Hematopoietic multipotent progenitor cell treated with erythropoietin and hydrocortisone succinate and interleukin-3 and kit ligand, for 6 days (in vitro differentiated cells): ENCODE measurements at places on chromosomes 5 and 9.

DNA sequence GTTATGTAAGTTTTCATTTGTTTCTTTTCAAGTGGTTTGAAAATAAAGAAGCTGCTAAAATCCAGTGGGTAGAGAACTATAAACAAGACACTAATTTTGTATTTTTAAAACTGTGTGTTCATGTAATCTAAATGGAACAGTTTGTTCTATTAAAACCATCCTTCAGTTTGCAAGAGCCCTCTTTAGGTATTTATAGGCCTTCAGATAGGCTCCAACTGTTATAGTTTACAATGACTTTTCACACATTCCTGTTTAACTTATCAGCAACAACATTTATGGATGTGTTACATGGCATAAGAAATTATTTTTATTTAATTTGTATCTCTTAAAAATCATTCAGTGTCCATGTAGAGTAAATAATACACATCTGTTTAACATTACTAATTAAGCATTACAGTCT, 126.7 kb upstream of the SLCO6A1 start:
- DNase-seq: no peak

DNA sequence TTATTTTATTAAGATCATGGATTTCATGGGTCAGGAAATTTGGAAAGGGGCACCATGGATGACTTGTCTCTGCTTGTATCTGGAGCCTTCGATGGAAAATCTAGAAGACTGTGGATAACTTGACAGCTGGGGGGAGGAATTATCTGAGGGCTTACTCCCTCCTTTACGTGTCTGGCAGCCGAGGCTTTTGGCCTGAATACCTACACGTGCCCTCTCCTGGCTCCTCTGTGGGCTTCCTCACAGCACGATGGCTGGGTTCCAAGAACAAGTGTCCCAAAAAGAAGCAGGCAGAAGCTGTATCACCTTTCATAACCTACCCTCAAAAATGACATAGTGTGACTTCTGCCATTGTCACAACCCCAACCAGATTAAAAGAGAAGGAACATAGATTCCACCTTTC, 228.9 kb downstream of the GRIA1 start:
- no peak for DNase-seq

GRCh38 chr5:165135565-165135964, 1630.1 kb downstream of the MAT2B start:
- DNase-seq: no peak

GRCh38 chr5:170169996-170170395, 62.8 kb upstream of the C5orf58 start:
- no peak for DNase-seq
